ENCODE measurements at places on chromosomes 4 and X.

DNA sequence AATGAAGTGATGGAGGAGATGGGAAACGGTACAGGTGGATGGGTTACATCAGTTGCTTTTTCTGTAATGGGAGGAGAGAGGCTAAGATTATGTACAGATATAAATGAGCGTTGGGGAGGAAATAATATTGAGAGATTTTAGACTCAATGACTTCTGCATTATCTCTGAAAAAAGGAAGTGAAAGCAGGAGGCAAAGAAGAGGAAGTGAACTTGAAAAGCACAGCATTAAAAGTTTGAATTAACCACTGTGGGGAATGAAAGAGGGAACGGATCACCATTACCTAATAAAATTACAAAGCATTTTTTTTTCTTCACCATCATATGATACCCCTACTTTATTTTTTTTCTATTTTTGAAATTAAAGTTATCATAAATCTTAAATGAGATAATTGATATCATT is 1025.5 kb downstream of the RPA4 start:
- no peak overlapping the region for H3K27ac ChIP-seq
- no peaks in the 10 kb centered on the region for H3K27me3 ChIP-seq
- DNase-seq, result no peak
- no peaks in the 10 kb centered on the region for H3K4me1 ChIP-seq
- peaks cover 14% of the 10 kb centered on the region for H3K36me3 ChIP-seq

GRCh38 chr4:73816814-73817213 is 19.7 kb upstream of the CXCL6 start:
- no peaks in the 10 kb centered on the region for H3K36me3 ChIP-seq
- H3K4me1 ChIP-seq, result peaks cover 23% of the 10 kb centered on the region
- no peak overlapping the region for H3K27ac ChIP-seq
- DNase-seq, result no peak
- no peaks in the 10 kb centered on the region for H3K27me3 ChIP-seq

DNA sequence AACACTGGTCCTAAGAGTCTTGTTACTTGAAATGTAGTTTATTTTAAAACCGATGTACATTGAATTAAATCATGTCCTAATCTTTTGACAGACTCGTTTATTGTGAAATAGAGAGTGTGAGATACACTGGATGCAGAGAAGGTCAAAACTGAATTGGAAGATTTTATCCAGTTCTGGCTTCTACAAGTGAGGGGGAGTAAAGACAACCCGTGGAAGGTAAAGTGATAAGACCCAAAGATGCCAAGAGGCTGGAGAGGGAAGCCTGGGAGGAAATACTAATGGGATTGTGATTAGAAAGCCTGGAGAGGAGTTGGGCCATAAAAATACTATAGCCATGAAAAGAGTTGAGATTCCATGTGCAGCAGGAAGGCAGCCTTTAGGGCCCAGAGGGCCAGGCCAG is 424.5 kb upstream of the NR3C2 start:
- no peaks in the 10 kb centered on the region for H3K4me1 ChIP-seq
- no peak overlapping the region for H3K4me3 ChIP-seq
- H3K27ac ChIP-seq, result no peak overlapping the region
- no peaks in the 10 kb centered on the region for H3K36me3 ChIP-seq
- no peak for DNase-seq
- H3K27me3 ChIP-seq, result no peaks in the 10 kb centered on the region

- no peaks in the 10 kb centered on the region for H3K36me3 ChIP-seq
- H3K27me3 ChIP-seq, result no peaks in the 10 kb centered on the region
- peaks cover 14% of the 10 kb centered on the region for H3K4me1 ChIP-seq
- no peak overlapping the region for H3K4me3 ChIP-seq
- no peak for DNase-seq
These were observed 49.5 kb downstream of the STX18 start for GRCh38 chr4:4492161-4492847.

- H3K36me3 ChIP-seq, result no peaks in the 10 kb centered on the region
- peak; percentile 80 for DNase-seq
- H3K4me1 ChIP-seq, result peaks cover 48% of the 10 kb centered on the region
These were observed 2.1 kb upstream of the APBB2 start for GRCh38 chr4:41216294-41217019.

- H3K27ac ChIP-seq, result no peak overlapping the region
- DNase-seq, result no peak
- no peaks in the 10 kb centered on the region for H3K4me1 ChIP-seq
- H3K4me3 ChIP-seq, result no peak overlapping the region
- H3K27me3 ChIP-seq, result no peaks in the 10 kb centered on the region
These were observed 7.1 kb upstream of the TMEM35A start for GRCh38 chrX:101071582-101071981.

DNA sequence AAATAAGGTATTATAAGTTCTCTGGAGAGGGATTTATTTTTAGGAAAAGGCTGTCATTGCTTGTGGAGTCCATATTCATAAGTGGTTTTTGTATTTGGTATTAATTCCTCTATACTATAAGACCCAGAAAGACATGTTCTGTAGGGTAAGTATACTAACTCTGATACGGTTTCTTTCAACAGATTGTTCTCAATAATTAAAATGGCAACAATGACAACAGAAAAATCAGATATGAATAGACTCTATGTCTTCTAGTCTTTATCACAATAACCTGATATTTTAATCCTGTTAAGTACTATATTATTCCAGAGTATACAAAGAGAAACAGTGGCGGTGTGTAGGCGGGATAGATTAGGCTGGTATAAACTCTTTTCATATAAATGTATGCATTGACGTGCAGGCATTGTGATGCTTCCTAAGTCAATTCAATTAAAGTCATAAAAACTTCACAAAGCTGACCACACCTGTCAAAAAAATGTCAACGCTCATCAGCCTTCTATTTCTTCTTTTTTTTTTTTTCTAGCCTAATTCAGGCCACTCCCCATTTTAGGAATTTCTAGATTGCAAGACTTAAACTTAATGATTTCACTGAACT is 150.4 kb downstream of the TRIML1 start:
- no peak overlapping the region for H3K4me3 ChIP-seq
- H3K4me1 ChIP-seq, result peaks cover 18% of the 10 kb centered on the region
- H3K27ac ChIP-seq, result no peak overlapping the region
- H3K27me3 ChIP-seq, result no peaks in the 10 kb centered on the region
- no peak for DNase-seq
